ENCODE measurements at places on chromosomes 3 and 15.

DNA sequence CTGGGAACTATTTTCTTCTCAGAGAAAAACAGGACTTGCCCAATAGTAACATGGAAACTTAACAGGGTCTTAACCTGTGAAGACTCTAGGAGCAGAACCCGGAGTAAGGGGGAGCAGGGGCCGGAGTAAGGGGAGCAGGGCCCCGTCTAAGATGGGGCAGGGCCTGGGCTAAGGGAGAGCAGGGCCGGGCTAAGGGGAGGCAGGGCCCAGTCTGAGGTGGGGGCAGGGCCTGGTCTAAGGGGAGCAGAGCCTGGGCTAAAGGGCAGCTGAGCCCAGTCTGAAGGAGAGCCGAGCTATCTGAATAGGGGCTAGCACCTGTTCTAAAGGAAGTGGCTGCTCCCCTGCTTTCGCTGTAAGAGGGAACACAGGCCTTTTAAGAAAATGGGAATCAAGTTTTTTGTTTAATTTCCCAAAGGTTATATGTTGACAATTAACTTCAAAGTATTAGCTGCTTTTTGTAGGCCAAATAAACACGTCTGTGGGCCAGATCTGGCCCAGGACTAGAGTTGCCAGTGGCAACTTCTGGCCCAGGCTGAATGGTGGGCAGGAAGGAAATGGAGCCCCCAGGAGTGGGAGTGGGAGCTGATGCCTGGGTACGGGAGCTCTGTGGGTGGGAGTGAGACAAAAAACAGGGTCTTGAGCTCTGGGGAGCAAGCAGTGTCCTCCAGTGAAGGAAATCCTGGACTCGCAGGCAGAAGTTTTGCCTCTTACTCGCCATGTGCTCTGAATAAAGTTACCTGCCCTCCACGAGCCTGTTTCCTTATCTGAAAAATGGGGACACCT lies 32.5 kb downstream of the CSPG4 start:
- DNase-seq: no peak

DNA sequence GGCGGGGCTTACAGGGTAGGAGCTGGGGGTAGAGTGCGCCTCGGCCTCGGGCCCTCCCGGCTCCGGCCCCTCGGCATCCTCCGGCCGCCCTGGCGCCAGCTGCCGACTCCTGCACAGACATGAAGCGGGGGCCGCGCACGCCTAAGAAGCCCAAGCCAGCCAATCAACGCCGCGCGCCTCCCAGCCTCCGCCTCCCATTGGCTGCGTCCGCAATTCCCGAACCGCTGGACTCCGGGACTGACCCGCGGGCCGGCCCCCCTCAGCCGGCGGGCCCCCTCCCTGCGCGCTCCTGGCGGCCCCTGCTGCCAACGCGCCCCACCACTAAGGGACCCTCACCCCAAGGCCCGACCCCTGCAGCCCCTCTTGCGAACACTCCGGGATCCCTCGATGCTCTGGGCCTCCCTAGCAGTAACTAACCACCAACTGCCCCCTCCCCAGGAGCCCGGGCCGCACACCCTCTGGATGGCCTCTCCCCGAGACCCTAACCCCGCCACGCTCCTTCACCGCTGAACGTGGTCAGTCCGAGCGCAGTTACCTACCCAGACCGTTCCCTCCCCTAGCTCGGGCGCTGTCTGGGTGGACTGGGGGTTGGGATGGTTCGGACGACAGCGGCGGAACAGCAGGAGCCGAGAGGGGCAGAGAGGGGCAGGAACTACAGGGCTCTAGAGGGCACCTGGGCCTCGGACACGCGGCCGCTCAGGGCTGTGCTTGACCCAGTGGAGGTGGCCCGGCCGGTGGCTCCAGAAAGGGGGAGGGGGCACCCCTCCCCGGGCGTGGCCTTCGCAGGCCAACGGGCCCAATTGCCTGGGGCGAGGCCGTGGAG lies 5.0 kb downstream of the GATA2 start:
- no peak for DNase-seq

- DNase-seq: no peak
Observed at GRCh38 chr3:73432023-73432705, 192.6 kb downstream of the PDZRN3 start.

DNA sequence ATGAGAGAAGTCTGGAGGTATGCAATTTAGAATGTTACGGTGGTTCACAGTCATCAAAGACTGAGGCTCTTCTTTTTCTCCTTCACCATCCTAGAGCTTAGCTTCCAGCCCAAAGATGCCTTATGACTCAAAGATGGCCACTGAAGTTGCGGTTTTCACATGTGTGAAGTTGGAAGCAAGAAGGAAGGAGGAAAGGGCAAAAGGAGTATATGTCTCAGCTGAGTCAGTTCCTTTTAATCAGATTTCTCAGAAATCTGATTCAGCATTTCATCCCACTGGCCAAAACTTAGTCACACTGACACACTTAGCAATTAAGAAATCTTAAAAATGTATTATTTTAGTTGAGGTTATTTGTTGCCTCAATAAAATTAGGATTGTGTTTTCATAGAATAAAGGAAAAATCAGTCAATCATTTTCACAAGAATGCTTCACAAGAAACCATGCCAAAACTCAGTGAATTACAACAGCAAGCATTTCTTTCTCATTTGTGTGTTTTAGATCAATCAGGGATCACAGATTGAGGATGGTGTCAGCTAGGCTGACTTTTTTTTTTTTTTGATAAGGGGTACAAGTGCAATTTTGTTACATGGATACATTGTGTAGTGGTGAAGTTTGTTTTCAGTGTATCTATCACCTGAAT lies 211.1 kb upstream of the GADL1 start:
- no peak for DNase-seq

DNA sequence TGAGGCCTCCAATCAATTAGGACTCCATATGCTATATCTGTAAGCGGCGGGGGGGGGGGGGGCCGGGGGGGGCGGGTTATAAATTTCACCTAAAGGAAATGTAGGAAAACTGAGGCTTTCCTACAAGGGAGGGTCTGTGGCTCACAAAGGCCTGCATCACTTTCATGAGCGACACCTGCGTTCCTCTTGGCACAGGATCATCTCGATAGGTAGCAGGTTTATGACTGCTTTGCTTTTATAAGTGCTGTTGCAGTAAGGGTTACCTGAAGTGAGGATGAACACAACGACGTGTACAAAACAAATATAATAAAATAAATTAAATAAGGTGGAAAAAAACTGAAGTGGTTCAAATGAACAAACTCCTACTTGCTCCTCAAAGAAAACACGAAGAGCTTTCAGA lies 194.3 kb downstream of the FOXP1 start:
- DNase-seq: no peak

DNA sequence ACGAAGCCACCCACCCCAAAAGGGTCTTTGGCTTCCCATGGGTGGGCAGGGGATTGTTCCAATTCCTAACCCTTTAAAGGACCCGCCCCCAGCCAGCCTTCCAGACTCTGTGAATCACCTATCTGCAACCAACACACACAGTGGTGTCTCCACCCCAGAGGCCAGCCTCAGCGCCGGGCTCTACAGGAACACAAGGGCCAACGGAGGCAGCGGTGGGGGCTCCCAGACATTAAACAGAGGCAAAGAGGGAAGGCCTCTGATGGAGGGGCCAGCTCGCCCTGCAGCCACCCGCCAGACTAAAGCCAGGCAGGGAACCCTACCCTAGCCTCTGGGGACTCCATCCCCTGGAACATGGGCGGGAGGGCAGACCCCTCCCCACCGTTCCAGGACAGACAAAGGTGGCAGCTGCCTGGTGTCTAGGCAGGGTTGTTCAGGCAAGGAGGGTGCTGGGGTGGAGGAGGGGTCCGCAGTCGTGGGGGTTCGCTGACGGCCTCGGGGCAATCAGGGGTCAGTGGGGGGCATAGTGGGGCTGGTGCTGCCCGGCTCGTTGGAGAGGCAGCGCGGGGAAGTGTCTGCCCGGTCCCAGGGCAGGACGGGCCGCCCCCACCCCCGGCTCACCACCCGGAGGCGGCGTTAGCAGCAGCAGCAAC lies 448 bp downstream of the SHISA5 start:
- no peak for DNase-seq

GRCh38 chr3:30578986-30579579 lies 27.3 kb upstream of the TGFBR2 start:
- DNase-seq: no peak

GRCh38 chr15:76433798-76434400 lies 97.3 kb downstream of the ISL2 start:
- no peak for DNase-seq

- no peak for DNase-seq
Observed at GRCh38 chr3:115359536-115359935, 212.4 kb upstream of the ZBTB20 start.

DNA sequence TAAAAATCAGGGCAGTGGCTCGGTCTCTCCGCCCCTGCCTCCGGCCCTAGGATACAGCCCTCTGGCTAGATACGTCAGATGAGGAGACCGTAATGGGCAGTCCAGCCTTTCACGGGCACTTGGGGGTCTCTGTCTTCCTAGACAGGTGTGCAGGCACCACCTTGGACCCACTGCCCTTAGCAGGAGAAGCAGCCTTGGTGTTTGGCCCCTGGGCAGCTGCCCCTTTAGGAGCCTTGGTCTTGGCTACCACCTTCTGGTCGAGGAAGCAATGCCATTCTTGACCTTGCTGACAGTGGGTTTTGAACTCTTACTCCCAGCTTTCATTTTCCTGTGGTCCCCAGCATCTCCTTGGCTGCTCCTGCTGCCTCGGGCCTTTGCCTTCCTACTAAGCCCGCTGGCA lies 149.7 kb upstream of the FRMD4B start:
- no peak for DNase-seq

- DNase-seq: no peak
Observed at GRCh38 chr3:40877631-40878463, 321.5 kb upstream of the CTNNB1 start.

DNA sequence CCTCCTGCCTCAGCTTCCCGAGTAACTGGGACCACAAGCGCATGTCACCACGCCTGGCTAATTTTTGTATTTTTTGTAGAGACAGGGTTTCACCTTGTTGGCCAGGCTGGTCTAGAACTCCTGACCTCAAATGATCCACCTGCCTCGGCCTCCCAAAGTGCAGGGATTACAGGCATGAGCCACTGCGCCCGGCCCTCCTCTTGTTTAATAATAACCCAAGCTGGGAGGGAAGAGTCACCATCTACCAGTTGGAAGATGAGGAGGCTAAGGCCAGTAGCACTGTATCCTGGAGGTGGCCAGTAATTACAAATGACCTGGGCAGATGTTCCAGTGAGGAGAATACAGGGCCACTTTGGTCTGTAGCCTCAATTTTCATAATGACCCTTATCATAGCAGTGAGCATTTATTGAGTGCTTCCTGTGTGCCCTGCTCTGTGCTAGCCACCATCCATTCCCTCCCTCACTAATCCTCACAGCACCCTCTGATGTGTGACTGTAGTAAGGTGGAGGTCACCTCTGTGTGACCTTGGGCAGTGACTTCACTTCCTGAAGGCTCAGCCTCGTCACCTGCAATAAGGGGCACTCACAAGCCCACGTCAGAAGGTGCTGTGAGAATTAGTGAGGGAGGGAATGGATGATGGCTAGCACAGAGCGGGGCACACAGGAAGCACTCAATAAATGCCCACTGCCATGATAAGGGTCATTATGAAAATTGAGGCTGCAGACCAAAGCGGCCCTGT lies 64.2 kb downstream of the ABTB1 start:
- no peak for DNase-seq

DNA sequence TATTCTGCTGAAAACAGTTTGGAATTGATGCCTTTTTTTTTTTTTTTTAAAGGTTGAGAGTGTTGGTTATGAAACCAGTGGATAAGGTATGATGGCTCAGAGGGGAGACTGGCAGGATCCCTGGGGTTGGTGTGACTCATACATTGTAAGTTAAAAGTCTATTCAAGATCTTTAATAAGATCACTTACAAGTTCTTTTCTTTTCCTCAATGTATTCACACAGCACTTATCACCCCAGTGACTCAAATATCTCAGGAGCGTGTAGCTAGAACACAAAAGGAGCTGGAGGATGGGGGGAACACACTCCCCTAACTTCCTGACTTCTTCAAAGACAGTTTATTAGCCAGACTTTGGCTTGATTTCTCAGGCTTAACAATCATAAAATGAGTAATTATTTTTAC lies 285.3 kb downstream of the SV2B start:
- DNase-seq: no peak

- no peak for DNase-seq
Observed at GRCh38 chr3:84925571-84925970, 33.2 kb upstream of the CADM2 start.

DNA sequence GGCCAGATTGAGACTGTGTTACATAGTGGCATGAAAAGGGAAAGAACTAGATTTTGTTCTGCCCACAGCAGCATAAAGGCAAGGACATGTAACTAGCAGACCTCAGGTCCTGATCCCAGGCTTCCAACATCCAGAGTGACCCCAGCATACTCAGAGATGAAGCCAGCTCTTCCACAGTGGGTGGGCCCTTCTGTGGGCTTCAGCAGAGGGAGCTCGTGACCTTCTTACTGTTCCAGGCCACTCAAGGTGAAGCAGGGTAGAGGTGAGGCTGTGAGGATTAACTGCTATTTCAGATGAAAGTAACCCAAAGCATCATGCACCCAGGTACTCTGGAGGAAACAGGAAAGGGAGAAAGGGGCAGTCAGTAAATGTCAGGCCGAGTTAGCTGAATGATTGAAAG lies 905 bp upstream of the SLC24A1 start:
- DNase-seq: no peak

DNA sequence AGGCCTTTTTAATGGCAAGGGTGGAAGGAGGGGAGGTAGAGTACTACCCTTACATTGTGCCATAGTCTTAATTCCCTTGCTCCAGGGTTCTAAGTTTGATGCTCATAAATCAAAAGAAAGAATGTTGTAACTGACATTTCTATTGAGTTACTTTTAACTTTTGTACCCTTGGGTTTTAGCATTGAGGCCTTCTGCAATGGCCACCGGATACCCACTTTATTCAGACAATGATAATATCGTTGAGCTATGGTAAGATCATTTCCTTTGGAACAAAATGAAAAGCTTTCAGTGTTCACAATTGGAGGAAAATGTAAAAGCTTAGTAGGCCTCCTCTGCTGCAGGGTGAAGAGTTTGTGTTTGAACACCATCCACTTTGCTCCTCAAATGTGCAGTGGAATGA lies 16.8 kb downstream of the CGNL1 start:
- DNase-seq: no peak

DNA sequence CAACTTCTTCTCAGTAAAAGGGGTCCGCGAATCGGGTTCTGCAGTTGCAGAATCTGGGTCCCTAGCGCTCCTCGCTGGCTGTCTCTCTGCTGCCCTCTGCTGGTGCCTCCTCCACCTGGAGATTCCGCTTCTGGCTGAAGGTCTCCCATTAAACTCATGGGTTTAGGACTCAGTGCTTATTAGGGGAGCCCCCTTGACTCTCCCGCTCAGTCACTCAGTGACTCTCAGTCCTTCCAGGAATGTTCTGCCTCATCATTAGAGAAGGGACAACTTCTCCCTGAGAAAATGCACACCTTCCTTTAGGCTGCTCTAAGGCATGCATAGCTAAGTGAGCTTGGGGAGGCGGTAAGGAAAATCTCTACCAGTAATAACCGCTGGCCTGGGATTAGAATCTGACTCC lies 7.1 kb downstream of the CPN2 start:
- DNase-seq: peak; percentile 62

DNA sequence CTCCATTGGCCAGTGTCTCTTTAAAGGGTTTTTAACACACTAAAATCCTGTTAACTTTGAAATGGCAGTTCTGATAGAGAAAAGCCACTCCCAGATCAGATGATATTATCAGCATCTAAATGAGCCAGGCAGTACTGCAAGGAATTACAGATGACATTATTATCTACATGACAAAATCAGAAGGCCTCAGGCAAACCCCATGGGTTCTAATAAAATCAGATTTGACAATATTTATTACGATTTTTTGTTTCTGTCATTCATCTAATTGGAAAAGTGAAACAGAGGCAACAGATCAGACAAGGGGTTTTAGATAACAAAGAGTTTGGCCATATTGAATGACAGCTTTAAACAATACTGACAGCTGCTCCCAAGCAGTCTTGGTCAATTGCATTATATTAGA lies 112.7 kb downstream of the FEZF2 start:
- DNase-seq: no peak

GRCh38 chr15:86797135-86797534 lies 717.5 kb downstream of the AGBL1 start:
- no peak for DNase-seq
